ENCODE measurements at places on chromosomes 1 and 21.
A peak's percentile ranks its signal among the peaks of the same experiment; 100 is the strongest.

DNA sequence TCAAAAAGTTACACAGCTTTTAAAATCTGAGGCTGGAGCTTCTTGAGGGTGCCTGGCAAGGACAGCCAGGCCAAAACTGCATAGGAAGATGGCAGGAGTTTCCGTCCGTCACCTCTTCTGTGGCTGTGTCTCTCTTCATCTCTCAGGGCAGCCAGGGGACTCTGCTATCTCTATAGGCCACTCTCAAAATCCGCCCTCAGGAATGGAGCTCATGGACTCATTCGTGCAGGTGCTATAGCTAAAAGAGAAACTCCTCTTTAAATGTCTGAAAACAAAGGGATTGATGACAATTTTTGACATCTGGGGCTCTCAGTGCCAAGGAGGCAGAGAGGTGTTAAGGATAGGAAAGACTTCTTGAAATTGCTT is 27.2 kb downstream of the OVAAL start:
- DNase-seq = no peak

GRCh38 chr1:84996846-84997666 is at the start of gene MCOLN2:
MCOLN2 (minus strand) TSS chr1:84997113; CDS start chr1:84996872, 241 bp downstream.
- DNase-seq = peak; percentile 20

DNA sequence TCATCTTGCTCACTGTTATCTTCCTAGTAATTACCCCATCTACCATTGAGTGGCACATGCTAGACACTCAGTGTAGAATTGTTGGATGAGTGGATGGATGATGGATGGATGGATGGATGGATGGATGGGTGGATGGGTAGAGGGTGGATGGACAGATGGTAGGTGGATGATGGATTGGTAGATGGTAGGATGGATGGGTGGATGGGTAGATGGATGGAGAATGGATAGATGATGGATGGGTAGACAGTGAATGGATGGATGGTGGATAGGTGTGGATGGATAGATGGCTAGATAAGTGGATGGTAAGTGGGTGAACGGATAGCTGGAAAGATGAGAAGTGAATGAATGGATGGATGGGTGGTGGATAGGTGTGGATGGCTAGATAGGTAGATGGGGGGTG is 165.3 kb upstream of the KLHDC7A start:
- DNase-seq = no peak

DNA sequence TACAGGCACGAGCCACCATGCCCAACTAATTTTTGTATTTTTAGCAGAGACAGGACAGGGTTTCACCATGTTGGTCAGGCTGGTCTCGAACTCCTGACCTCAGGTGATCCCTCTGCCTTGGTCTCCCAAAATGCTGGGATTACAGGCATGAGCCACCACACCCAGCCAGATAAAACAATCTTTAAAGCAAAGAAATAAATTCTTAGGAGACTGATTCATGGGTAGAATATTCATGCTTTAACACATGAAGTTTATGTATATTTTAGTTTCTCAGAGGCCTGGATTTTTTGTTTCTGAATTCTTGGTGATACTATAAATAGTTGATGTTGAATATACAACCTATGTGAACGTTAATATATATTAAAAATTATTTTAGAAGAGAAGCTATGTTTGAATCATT is 127.4 kb upstream of the KIAA1614 start:
- no peak for DNase-seq

GRCh38 chr1:234988155-234988517 is 140.5 kb downstream of the TOMM20 start:
- DNase-seq = no peak

GRCh38 chr1:35215346-35215745 is 22.4 kb upstream of the SFPQ start:
- no peak for DNase-seq

GRCh38 chr1:195799016-195799415 is 809.2 kb downstream of the KCNT2 start:
- no peak for DNase-seq

DNA sequence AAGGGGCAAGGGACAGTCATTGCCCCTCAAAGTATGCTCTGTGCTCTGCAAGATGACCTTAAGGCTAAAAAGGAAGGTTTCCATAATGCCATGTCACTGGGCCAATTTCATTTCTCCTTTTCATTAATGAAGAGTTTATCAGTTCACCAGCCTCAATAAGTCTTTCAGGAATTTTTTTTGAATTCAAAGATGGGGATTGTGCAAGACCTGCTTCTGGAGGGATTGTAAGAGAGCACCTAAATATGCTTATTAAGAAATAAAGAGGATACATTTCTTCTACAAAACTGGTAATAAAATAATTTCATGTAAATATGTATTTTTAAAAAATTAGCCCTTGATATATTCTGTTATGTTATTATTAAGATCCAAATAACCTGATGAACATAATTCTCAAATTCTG is 86.8 kb upstream of the RGS4 start:
- no peak for DNase-seq

- DNase-seq = no peak
Observed at GRCh38 chr1:57835620-57836019, 411.8 kb upstream of the DAB1 start.

DNA sequence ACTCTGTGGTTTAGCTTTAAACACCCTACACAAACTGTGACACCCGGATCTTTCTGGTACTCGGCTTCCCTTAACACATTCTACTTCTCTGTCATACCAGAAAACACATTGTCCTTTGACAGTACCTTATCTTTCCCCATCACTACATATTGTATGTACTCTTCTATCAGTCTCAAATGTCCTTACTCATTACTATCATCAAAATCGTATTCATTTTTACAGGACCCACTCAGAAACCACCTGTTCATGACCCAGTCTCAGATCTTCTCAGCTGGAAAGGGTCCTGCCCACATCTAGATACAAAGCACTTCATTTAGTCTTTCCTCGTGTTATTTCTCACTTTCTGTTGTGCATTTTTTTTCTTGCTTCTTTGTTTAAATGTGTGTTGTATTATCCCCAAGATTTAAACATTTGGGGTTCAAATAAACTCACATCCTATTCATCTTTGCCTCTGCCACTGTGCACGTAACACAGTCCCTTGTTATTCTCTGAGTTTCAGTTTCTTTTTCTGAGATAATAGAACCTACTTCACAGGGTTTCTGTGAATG is 27.7 kb downstream of the CD34 start:
- no peak for DNase-seq

Data from central memory CD8-positive, alpha-beta T cell (primary cell).